ENCODE measurements at places on chromosomes 13 and 19.

DNA sequence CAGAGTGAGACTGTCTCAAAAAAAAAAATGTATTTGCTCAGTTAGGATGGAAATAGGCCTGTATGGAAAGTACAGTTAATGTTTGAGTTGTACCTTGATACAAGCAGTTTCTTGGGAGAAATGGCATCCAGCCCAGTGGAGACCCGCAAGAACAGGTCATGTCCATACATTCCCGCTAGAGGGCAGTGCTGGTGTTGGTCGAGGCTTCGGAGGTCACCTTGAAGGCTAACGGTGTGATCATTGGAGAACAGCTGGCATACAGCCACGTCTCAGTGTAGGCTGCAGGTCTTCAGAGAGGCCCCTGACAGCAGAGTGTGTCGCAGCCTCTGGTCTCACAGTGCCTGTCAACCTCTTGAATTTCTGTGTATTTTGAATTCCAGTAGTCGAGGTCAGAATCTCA, 7.5 kb downstream of the ZNF610 start:
- DNase-seq, result peak; percentile 64

GRCh38 chr13:40438999-40439797, 227.2 kb downstream of the FOXO1 start:
- DNase-seq, result no peak

DNA sequence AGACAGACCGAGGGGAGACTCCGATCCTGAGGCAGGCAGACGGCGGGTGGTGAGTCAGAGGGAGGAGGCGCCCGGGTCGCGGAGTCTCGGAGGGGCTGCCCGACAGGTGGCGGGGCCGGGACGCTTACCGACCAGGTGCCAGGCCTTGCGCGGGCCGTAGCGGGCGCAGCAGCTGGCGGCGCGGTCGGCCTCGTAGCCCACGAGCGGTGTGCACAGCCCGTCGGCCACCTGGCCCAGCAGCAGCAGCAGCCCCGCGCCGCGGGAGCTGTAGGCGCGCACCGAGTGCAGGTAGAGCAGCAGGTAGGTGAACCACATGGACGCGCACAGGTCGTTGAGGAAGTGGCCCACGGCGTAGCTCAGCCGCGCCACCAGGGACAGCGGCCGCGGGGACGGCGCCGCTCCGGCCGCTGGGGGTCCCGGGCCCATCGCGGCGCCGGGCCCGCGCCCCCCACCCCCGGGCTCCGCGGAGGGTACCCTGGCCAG, 367 bp downstream of the MFSD12 start:
- peak; percentile 57 for DNase-seq

DNA sequence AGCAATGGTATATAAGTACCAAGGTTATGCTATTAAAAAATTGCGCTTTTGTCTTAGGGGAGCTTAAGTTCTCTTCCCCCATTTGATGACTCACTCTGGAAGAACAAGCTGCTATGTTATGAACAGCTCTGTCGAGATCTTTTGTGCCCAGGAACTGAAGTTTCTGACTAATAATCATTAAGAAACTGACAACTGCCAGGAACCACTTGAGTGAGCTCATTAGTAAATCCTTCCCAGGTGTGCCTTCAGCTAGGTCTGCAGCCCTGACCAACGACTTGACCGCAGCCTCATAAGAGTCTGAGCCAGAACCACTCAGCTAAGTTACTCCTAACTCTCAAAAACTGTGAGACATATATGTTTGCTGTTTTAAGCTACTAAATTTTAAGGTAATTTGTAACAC, 147.8 kb downstream of the SLITRK6 start:
- no peak for DNase-seq

GRCh38 chr19:40410030-40410389, 3.2 kb downstream of the PRX start:
- no peak for DNase-seq

GRCh38 chr13:40682449-40683240, 16.2 kb upstream of the FOXO1 start:
- DNase-seq, result no peak

GRCh38 chr13:21344662-21345176, 114.4 kb downstream of the ZDHHC20 start:
- peak; percentile 81 for DNase-seq

DNA sequence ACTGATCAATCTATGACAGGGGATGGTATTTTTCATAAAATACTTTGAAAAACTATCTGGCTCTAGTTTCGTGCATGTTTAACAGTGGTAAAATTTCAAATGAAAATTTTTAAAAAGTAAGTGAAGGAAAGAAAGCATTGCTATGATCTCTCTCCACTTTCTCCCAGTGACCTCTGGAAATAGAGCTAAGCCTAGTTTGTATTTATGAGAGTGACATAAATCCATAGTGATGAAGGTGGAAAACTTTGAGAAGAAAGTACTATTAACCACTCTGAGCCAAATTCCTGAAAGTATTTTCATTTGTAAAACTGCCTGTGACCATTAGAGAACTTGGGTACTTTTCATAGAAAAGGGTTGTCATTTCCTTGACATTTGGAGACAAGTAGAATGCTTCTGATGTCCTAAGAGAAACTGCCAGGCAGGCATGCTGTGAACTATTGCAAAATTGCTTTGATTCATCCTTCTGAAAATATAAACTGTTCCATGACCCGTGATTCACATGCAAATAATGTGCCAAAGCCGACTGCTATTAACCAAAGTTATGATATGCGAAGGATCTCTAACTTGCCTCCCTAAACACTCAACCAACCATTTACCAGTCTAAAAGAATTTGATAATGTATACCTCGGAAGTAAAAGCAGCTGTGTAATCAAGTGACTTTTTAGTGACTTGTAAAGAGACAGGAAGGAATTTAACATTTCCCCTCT, 133.2 kb downstream of the VWA8 start:
- DNase-seq, result no peak

DNA sequence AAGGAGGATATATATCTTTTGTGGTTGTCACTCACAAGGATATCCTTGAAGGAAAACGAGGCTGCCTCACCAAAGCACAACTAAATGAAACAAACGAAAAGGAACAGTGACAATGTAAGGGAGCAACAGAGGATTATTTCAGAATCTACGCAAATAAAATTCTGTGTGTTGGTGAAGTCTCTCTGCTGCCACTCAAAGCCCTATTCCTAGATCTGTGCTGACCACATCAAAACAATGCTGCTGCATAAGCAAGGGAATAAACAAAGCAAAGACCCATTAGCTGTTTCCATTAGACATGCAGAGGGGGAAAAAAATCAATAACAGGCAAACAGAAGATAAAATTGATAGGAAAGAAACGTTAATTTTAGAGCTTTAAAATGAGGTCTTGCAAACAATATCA, 204.4 kb downstream of the MZT1 start:
- no peak for DNase-seq

- DNase-seq, result no peak
Observed at GRCh38 chr19:46287585-46287984, 9.3 kb upstream of the HIF3A start.
